ENCODE measurements at places on chromosomes 1 and 21.

GRCh38 chr1:6984986-6985385, 199.7 kb downstream of the CAMTA1 start:
- no peak for DNase-seq

- DNase-seq: no peak
Measured at GRCh38 chr1:109504974-109505373, 4.6 kb downstream of the AMIGO1 start.

DNA sequence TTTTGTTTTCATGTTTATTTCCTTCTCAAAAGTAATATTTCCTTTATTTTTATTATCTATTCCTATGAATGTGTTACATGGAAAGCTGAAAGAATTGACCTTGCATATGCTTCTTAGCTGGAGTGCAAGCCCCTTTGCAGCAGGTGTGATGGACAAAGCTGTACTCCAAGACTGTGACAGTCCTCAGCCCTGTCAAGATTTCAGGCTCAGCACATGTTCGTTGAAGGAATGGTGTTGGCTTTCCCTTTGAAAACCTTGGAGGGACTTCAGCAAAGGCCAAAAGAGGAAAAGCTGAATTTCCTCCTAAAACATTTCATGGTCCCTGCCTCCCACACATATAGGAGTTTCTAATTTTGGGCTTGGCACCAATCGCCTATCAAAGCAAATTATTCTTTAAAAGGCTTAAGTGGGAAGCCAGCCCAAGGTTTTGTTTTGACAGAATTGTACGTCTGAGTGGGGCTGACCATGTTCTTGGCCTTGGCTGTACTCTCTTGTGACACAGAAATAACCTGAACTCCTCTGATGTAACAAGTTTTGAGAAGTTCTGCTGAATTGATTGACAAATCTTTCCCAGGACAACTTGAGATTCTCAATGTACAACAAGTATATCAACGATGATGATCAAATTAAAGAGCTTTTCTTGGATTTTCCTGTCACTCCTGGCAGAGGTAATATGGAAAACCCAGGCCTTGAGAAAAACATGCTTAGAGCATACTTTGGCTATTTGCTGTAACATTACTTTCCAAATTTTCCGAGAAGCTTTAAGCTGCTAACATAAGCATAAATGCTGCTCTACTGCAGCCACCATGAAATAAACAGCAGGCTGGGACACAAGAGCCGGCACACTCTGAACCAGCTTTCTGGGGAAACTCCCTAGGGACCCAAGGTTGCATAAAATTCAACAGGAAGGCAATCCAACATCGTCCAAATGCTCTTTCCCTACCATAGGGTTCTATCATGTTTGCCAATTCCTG, 135.7 kb upstream of the ZNF648 start:
- DNase-seq: no peak

GRCh38 chr1:99673315-99673714, 27.4 kb downstream of the PALMD start:
- no peak for DNase-seq

DNA sequence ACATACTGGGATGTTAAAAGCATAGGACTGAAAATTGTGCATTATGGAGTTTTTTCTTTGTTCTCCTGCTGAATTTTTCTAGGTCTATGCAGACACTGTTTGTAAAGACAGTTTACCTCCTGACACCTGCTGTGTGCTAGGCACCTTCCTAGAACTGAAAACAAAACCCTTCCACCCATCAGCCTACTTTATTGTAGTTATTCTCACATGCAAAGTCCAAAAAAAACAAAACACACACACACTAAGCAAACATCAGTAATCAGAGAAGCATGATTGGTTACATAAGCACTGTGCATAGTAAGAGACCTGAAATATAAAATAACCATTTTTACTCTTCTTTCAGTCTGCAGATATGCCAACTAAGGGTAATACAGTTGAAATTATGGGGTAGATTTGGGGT, 195.1 kb downstream of the CRB1 start:
- no peak for DNase-seq

GRCh38 chr1:31669433-31669785, 24.7 kb upstream of the PEF1 start:
- DNase-seq: no peak

- no peak for DNase-seq
Measured at GRCh38 chr1:36881068-36881405, 153.3 kb downstream of the GRIK3 start.

DNA sequence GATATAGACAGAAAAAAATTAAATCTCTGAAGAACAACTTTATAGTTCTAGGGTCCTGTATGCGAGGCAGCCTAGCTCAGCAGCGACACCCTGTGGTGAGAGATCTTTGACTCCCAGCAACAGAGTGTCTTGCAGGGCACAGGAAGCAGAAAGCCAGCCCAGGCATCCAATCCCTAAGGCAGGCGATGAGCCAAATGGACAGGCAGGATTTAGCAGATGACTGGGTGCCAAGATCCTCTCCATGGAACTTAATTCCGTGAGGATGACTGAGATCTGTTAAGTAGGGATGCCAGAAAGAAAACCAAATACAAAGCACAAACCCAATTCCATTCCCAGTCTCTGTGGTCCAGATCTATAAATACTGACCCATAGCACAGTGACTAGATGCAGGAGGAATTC, 38.8 kb downstream of the HLCS start:
- DNase-seq: peak; percentile 74

DNA sequence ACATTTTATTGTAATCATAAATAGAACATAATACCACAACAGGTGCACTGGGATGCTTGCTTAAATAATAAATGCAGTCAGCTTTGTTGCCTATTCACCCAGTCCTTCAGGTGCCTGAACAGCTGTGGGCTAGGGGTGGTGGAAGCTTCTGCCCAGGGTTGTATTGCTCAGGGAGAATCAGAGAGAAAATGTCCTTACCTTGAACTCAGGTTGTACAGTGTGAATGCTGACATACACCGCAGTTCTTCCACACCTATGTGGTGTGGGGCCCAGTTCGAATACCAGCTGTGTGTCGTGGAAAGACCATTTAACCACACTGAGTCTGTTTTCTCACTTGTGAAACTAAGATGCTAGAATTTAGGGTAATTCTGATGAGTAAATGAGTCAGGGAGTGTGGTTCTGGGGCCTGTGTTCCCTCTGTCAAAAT, 115.7 kb upstream of the ATP1A1 start:
- peak; percentile 34 for DNase-seq

- peak; percentile 19 for DNase-seq
Measured at GRCh38 chr1:229325853-229326487, 16.9 kb downstream of the CCSAP start.

- DNase-seq: peak; percentile 13
Measured at GRCh38 chr1:212794561-212795014, 2.9 kb downstream of the TATDN3 start.

DNA sequence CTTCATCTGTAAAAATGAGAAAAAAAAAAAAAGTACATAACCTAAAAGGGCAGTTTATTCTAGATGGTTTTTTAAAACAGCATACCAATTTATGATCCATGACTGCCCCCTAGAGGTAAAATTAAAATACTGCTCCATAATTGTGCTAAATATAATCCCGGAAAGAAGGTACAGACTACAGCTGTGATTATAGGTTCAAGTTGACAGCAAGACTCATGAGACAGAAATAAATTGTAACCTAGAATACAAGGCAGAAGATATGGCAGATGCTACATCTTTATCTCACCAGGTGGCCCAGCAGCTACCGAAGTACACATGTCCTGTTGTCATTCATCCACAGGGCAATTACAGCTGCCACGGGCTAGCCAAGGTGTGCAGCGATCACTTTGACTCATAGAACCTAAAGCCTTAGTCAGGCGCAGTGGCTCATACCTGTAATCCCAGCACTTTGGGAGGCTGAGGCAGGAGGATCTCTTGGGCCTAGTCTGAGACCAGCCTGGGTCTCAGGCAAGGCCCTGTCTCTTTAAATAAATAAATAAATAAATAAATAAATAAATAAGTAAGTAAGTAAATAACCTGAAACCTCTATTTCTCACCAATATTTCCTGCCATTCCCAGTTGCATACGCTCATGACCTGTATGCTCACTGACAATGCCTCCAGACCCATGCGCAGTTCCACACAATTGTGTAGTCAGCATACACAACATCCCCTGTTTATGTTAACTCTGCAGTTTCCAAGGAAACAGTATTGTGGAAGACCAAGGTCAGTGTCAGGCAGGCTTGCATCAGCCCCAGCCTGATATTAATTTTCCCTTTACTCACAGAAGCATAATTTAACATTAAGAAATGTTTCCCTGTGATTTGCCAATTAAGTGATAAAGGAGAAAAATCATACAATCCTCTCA, 18.3 kb upstream of the PPIE start:
- DNase-seq: peak; percentile 74

- no peak for DNase-seq
Measured at GRCh38 chr1:228334954-228335353, 71.7 kb downstream of the TRIM11 start.

GRCh38 chr1:179137617-179138255, 55.9 kb downstream of the TOR3A start:
- no peak for DNase-seq

- DNase-seq: peak; percentile 17
Measured at GRCh38 chr1:202811296-202812175, 782 bp downstream of the PCAT6 start.

DNA sequence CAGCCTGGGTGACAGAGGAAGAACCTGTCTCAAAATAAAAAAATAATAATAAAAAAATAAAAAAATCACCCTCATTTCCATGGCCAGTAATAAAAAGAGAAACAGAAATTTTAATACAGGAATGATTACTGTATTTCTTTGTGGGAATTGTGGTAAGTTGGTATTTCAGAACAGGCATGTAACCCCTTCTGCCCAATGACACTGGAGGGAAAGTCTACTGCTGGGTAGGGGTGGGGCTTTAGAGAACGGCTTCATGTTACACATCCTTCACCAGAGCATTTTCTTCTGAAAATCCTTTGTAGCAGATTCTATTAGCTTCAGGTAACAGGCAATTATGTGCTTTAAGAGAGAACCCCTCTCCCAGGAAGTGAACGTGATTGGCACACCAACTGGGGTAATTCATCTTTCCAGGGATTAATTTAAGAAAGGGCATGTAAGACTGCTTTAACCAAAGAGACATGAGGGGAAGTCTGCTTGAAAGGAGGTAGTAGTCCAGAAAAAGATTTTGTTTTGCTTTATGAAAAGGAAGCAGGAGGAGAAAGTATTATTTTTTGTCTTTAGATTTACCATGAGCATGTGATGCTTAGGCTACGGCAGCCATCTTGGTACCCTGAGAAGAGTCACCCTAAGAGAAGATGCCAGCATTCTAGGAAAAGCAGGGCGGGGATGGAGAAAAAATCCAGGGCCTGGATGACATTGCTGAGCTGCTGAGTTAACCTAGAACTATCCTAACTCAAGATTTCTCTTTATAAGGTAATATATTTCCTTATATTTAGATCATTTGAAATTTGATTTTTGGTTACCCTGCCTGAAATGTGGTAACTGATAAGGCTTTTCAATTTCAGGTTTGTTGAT, 57.7 kb upstream of the DPT start:
- no peak for DNase-seq

DNA sequence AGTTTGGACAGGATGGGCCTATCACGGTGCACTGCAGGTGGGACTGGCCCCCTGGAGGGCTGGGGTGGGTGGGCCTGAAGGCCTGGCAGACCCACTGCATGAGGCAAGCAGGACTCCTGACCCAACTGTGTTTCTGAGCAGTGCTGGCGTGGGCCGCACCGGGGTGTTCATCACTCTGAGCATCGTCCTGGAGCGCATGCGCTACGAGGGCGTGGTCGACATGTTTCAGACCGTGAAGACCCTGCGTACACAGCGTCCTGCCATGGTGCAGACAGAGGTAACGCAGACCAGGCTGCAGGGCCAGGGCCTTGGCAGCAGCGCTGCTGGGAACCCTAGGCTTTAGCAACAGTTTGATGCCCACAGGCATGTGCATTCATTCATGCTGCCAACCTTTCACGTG, 29.0 kb upstream of the KDM4A start:
- DNase-seq: no peak

- no peak for DNase-seq
Measured at GRCh38 chr1:81330521-81330920, 470.2 kb upstream of the ADGRL2 start.

DNA sequence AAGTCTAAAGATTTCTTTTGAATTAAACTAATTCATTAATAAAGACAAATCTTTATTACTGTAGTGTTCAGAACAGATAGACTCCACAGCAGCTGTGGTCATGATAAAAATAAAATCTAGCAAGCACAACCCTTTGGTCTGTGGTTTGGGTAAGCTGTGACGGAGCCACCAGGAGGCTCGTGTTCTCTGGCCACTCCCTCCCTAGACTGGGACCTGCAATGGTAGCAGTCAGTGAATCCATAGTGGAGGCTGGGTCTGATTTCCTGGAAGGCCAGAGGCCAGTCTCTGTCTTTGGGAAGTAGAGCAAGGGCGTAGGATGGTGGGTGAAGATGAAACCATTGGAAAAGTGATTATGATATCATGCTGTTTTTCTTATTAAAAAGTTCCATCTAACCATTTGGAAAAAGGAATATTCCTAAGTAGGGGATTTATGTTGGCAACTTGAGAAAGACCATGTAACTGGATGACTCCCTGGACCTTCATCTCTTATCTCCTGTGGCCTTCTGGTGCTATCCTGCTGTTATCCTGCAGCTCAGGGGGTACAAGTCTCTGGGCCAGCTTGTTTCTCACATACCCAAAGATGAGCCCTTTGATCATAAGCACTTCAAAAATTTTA, 39.0 kb downstream of the TENT5C start:
- DNase-seq: no peak

DNA sequence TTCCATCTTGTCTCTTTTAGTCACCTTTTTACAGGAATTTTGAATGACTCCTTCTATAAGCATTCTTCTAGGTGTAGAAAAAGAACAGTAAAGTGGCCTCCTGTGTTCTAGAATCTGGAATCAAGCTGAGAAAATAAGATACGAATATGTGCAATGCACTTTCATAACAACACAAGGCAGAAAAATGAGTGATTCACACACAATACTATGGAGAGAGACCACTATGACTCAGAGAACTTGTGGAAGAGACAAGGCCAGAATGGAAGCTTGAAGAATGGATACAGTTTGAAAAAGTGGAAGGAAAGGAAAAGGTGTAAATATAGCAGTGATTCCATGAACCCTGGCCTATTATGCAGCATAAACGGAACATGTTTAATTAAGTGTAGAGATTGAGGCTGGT, 57.1 kb upstream of the SAMSN1 start:
- DNase-seq: no peak

GRCh38 chr1:1023700-1024099, 3.8 kb downstream of the AGRN start:
- DNase-seq: no peak

GRCh38 chr1:202624781-202625108, 85.5 kb downstream of the SYT2 start:
- DNase-seq: no peak

DNA sequence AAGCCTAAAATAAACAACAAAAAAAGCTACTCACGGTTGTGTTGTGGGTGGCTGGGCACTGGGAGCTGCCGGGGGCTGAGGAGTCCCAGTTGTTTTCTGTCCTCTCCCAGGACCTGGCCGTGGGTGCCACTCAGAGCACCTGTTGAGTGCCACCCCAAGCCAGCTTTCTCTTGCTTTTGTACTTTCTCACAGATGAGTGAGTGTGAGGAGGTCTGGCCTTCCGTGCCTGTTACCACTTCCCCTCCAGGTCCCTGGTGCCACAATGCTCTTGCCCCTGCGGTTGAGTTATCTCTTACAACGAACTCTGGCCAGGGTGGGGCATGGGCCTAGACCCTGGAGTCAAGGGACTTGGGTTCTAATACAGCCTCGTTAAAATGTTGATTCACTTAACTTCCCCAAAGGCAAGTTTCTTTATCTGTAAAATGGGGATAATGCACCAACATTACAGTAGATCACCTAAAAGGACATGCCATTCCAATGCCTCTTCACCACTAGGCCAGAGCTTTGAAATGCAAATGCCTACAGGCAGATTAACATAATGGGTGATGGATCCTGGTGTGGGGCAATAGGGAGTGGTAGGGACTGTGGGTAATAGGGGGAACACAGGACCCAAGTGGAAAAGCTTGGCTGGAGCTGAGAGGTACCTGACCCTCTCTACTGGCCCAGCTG, at the start of gene CNR2:
TSS of gene CNR2 (minus strand) at position 151 of the 669 bp plus-strand sequence. CDS start 37,745 bp downstream, outside the sequence.
- peak; percentile 28 for DNase-seq
